ENCODE measurements at places on chromosomes 7 and 10.

DNA sequence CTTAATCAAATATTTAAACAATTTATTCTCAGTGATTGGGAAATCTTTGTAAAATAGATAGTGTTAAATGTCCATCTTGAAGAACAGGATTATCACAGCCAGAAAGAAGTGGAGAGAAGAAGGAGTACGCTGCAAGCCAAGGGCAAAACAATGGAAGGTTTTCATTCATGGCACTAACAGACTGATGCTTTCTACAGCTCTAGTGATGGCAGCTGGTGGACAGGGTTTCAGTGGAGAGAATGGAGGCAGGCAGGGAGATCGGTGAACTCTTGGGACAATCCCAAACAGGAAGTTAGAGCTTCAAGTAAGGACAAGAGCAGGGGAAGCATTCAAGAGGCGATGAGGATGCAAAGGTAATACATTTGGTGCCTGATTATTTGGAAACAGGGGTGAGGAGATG lies 207.0 kb downstream of the JAZF1 start:
- DNase-seq, result no peak

GRCh38 chr7:75596727-75597614 lies 104.9 kb downstream of the SPDYE5 start:
- DNase-seq, result no peak

DNA sequence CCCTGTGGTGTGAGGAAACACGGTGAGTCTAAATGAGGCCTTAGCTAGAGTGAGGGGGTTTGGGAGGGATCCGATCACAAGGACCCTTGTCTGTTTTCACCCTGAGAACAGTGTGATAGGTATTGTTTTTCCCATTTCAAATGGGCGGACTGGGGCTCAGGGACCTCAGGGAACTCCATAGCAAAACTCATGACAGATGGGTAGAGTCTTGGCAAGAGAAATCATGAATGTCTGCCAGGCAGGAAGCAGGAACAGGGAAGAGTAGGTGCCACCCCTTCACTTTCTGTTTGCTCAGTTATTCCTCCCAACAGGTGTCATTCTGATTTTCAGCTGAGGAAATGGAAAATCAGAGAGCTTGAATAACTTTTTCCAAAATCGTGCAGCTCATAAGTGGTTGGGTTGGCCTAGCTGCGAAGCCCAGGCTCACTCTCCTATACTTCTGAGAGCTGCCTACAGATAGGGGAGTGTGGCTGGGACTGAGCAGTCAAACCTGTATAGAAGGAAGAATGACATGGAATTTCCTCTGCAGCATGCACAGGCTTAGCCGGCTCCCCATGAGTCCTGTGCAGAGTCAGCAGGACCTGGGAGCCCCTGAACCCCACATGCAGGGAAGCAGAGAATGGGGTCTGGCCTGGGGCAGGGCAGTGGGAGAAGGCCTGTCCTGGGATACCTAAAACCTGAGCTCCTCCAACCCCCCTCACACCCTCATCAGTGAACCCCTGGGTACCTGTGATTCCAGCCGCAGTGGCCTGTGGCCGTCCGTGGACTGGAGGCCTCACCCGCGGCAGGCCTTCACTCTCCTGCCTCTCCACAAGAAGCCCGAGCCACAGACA lies 17.6 kb upstream of the C10orf105 start:
- no peak for DNase-seq

- DNase-seq, result no peak
Observed at GRCh38 chr7:47100817-47101435, 481.0 kb downstream of the TNS3 start.

- no peak for DNase-seq
Observed at GRCh38 chr10:44105696-44106095, 279.2 kb downstream of the CXCL12 start.

GRCh38 chr10:119457966-119458766 lies 84.4 kb downstream of the RGS10 start:
- no peak for DNase-seq

- DNase-seq, result no peak
Observed at GRCh38 chr7:139658908-139659675, 118.7 kb downstream of the HIPK2 start.

DNA sequence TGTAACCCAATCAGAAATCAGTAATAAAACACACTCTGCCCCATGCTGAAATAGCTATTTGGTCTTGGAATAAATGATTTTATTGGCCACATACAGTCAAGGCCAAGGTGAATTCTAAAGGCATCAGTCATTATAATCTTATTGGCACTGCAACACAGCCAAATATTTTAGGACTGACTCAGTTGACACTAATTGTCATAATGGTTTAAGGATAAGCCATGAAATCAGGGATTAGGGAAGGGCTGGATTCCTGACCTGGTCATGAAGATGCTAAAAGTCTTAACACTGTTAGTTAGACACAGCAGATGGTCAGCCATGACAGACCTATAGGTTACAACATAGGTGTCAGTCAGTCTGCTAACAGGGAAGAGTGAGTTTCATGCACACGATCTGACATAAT lies 330.3 kb upstream of the NPSR1 start:
- DNase-seq, result no peak

DNA sequence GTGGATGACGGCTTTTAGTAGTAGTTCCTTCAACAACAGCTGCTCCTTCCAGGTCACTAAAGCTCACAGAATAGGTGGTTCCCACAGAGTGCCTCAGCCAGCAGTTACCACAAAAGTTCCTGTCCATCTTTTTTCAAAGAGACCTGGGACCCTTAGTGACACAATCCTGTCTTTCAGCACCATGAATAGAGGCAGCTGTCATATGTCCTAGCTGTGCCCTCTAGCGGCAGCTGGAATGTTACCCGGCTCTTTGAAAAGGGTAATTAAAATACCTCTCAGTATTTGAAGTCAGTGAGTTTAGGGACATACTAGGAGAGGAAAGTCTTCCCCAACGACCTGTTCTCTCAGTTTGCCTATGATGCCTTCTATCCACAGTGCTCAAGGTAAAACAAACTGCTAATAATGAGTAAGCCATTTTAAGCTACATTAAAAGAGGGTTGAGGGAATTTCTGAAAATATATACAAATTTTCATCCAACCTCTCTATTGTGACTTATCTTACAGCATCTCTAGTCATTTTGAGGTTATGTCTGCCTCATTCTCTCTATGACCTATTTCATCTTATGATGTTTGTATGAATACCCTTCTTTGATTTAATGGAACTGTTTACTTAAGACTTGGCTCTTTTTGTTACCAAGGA lies 290.8 kb downstream of the NXPH1 start:
- DNase-seq, result no peak

DNA sequence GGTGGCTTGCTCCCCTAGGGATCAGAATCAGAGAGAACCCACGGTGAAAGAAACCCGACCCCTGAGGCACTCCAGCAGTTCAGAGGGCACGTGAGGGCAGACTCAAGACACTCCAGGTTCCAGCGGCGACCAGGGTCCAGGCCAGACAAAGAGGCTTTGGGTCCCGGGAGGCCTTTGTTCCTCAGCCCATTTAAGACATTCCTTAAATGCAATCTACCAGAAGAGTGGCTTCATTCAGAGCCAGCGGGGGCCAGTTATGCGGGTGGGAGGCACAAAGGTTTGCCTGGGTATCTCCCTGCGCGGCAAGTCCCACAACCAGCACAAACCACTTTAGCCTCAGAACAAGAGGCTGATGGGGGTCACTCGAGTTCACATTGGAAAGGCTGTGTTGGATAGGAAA lies 53.6 kb downstream of the AFAP1L2 start:
- no peak for DNase-seq

DNA sequence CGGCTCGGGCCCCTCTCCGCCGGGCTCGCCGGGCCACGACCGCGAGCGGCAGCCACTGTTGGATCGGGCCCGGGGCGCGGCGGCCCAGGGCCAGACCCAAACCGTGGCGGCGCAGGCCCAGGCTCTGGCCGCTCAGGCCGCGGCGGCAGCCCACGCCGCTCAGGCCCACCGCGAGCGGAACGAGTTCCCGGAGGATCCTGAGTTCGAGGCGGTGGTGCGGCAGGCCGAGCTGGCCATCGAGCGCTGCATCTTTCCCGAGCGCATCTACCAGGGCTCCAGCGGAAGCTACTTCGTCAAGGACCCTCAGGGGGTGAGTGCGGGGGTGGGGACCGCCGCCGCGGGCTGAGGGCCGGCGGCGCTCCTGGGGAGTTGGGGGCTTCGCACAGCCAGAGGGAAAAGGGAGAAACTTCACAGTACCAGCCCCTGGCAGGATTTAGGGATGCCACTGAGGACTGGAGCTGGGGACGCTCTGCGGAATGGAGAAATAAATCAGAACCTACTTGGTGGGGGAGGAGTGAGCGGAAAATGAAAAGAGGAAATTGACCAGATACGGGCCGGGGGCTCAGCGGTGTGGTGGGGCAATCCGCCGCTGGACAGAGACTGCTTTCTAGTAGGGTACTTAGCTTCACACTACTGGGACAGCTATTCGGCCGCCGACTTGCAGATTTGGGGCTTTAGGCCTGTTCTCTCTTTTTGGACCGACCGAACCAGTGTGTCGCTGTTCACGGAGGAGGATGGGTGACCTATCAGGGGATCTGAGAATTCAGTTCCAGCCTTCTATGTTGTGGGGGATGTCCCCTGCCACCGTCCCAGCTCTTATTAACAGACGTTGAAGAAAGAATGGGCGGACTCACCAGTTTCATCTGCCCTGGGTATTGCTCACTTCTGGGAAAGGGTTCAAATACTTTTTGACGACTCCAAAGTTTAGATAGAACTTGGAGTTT lies 669 bp downstream of the PI4K2A start:
- no peak for DNase-seq

- DNase-seq, result no peak
Observed at GRCh38 chr7:141573511-141573910, 22.3 kb downstream of the AGK start.

DNA sequence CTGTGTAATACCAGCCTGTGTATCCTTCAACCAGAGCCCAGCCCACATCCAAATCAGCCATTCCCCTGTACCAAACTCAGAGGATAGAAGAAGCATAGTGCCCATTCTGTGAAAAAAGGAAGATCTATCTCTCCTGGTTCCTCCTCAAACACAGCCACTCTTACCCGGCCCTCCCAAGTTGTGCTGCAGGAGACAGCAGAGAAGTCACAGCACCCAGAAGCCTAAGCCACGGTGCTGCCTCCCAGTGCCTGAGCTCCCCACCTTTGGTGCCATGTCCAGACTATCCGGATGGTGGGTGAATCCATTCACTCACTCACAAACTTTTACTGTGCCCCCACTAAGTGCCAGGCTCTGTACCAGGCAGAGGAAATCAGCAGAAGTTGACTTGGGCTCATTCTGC lies 166.0 kb upstream of the ZMIZ1 start:
- no peak for DNase-seq

GRCh38 chr7:51325261-51325676 lies 8.7 kb upstream of the COBL start:
- no peak for DNase-seq

GRCh38 chr7:131090886-131091692 lies 236.6 kb upstream of the MKLN1 start:
- DNase-seq, result no peak

GRCh38 chr10:122421742-122422141 lies 32.7 kb upstream of the ARMS2 start:
- no peak for DNase-seq

- DNase-seq, result no peak
Observed at GRCh38 chr7:100825751-100826513, 1.4 kb downstream of the EPHB4 start.

DNA sequence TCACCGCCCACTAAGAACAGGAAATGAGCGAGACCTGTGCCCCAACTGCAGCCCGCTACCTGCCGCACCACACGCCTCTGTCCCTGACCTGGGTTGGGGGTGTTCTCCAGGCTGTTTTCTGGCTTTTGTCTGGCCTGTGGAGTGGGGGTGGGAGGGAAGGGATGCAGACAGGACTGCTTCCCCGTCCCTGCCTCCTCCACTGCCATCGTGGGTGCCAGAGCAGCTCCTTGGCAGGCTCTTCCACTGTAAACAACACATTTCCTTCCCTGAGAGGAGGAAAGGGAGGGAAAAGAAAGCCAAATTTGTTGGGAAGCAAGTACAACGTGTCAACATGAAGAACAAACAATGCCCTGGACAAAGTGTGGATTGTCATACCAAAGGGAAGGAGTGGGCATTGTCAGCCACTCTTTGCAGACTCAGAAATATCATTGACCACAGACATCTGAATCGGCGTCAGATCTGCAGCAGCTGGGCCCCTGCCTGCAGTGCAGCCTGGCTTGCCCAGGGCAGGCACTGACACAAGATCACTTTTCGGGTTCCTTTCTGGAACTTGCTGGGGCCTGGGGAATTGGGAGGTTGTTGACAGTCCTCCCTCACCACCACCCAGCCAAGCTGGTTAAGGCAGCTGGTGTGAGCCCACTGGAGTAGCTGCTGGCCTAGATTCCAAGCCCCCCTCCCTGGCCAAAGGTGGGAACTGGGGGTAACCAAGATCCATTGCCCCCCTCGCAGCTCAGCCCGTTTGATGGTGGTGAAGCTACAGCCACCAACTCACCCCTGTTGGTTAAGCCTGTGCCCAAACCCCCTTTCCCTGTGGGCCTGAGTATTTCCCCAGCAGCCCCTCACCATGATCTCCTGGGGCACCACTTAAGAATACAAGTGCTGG lies 22.6 kb upstream of the TRIM8 start:
- no peak for DNase-seq

DNA sequence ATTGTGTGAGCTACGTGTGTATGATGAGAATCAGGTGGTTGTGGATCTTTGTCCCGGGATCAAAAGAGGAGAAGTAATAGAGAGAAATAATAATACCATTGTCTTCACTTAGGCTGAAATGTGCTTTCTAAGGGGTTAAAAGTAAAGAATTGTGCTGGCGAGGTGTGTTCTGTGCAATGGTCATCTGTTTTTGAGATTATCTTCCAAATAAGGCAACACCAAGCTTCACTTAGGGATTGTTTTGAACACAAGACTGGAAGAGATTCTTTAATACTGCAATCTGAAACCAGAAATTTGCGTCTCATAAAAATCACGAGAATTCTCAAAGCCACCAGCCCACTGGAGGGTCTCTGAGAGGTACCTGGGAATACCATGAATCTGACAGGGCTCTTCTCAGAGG lies 84.2 kb downstream of the ARID5B start:
- DNase-seq, result no peak

- no peak for DNase-seq
Observed at GRCh38 chr10:43570971-43571370, 3.4 kb downstream of the ZNF239 start.

GRCh38 chr7:46414946-46415345 lies 493.9 kb upstream of the IGFBP3 start:
- DNase-seq, result no peak
